ENCODE measurements at places on chromosomes 11 and 22.

DNA sequence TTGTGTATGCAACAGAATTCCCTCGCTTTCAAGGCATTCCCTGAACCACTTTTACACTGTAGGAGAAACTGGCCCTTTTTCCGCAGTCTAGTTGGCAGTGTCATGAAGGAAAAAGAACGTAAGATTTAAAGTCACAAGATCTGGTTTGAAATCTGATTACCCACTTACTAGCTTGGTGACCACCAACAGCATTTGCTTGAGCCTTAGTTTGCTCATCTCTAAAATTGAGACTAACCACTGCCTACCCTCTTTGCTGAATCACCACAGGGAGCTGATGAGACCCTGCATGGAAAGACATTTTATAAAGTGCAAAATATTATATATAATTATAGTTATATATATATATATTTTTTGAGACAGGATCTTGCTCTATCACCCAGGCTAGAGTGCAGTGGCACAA, 39.4 kb downstream of the SYTL2 start:
- no peak for DNase-seq

DNA sequence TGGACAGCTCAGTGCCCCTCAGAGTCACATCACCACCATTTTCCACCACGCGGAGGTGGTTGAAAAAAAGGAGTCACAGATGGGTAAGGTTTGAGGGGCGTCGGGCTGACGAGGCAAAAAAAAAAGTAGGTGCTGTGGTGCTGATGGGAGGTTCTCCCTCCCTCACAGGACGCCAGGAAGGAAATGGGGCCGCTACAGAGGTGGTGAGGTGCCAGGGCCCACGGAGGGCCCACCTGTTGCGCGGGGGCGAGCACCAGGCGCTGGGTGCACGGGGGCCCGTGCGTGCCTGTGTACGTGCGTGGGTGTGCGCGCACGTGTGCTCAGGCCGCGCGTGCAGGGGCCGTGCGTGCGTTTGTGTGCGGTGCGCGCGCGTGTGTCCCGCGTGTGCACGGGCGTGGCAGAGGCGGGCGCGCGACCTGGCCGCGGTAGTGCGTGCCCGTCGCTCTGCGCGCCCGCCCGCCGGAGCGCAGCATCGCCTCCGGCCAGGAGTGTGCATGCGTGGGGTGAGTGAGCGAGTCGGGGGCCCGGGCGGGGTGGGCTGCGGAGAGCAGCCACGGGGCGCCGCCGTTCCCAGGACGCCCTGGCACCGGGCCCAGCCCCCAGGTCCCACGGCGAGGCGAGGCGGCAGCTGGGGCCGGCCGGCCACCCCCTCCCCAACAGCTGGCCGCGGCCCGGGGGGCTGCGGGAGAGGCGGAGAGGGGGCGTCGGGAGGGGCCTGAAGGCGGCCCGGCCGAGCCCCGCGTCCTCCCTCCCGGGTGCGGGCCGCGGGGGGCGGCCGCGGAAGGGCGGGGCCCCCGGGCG, 2.8 kb downstream of the PDGFB start:
- DNase-seq: no peak

- no peak for DNase-seq
Observed at GRCh38 chr22:16651217-16651616, 58.6 kb upstream of the CCT8L2 start.

DNA sequence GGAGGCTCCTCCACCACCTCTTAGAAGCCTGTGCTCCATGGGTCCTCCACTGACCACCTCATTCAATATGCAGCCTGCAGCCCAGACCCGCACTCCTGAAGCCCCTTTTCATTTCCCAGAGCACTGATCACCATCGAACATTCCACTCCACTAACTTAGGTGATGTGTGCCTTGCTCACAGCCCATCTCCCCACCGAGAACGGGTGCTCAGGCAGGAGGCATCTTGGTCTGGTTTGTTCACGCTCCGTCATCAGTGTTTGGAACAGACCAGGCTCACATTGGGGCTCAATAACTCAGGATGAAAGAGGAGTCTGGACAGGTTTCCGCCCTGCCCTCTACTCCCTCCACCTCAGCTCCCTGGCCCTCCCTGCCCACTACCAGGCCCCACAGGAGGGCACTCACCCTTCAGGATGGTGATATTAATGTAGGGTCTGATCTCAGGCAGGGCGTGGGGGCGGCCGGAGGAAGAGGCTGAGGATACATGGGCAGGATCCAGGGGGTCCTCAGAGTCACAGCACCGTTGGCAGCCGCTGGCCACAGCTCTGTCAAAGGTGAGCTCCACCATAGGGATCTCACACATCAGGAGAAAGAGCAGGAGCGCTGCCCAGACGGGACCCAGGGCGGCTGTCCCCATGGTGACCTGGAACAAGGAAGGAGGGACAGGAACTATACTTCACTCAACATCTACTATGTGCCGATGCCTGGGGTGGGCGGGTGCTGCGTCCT, 3.1 kb downstream of the C1QTNF6 start:
- DNase-seq: no peak

- DNase-seq: no peak
Observed at GRCh38 chr11:6817694-6818093, 18.2 kb upstream of the OR6A2 start.

DNA sequence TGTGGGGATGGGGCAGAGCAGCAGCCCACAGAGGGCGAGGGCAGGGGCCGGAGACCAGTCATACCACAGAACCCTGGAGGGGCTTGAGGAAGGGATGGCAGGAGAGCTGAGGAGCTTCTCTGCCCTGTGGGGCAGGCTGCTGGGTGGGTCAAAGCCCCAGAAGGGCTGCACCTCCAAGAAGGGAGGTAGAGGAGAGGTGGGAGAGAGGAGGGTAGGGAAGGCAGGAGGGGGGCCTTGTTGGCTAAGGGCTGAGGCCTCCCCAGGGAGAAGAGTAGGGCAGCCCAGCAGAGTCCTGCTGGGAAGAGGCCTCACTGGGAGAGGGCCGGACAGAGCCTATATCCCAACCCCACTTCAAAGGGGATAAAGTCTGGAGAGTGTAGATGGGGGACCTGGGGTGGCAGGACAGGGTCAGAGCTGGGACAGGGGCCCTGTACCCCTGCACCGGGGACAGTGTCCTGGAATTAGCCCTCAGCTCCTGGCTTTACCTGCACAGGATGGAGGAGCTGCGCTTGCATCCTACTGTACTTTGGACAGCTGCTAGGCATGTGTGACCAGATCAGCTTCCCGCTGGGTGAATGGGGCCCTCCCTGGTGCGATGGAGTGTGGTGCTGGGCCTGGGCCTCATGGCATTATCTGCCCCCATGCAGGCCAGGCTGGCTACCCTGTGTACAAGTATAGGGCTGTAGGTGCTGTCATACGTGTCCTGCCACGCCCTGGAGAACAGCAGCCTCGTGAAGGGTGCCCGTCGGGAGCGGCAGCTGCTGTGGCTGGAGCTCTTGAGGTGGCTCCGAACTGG, 7.3 kb downstream of the DGCR6L start:
- DNase-seq: no peak

- DNase-seq: no peak
Observed at GRCh38 chr22:49199224-49199623, 628.4 kb downstream of the BRD1 start.

DNA sequence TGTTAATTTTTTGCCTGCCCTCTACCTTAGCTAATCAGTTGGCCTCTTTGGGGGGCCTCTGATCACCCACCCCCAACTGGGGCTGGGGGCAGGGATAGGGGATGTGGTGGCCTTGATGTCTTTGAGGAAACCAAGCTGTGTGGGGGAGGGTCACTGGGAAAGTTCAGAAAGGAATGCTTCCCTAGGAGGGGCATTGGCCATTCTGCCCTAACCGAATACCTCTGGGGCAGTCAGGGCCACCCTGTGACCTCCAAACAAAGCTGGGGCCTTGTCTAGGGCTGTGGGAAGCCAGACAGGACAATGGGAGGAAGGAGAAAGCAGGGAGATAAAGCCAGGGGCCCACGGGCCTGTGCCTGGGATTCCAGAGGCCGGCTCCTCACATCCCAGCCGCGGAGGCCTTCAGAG, 97.5 kb downstream of the TSPAN18 start:
- DNase-seq: no peak

DNA sequence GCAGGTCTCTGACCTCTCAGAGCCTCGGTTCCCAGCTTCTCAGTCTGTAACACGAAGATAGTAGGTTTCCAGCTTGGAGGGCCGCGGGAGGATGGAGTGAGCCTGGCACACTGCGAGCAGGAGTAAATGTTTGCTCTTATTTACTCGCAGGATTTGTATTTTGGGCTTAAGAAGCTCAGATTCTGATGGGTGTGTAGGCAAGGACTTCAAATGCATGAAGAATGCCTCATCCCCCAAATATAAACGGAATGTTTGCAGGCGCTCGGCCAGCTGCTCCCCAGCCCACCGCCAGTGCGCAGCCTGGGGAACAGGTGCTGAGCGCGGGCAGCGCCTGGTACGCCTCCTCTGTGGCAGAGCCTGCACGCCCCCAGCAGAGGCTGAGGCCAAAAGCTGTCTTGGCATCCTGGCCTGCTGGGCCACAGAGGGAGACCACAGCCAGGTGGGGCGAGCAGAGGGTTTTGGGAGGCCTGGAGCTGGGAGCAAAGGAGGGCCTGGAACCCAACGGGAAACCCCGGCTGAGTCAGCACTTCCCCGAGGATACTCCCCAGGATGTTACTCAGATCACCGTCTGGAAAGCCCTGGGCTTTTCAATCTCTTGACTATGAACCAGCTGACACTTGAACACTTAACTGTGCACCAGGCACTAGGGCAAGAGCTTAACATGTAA, 9.4 kb downstream of the EHD1 start:
- no peak for DNase-seq

DNA sequence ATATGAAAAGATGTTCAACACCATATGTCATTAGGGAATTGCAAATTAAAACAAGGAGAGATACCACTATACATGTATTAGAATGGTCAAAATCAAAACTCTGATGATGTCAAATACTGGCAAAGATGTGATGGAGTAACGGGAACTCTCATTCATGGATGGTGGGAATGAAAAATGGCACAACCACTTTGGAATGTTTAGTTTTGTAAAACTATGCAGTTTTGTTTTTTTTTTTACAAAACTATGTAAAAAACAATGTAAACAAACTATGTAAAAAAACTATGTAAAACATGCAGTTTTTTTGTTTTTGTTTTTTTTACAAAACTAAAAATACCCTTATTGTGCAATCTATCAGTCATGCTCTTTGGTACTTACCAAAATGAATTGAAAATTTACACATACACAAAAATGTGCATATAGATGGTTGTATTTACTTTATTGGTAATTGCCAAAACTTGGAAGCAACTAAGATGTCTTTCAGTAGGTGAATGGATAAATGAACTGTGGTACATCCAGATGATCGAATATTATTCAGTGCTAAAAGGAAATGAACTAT, 5.0 kb upstream of the USP47 start:
- no peak for DNase-seq

- DNase-seq: no peak
Observed at GRCh38 chr22:44096736-44097135, 72.6 kb downstream of the PARVB start.

DNA sequence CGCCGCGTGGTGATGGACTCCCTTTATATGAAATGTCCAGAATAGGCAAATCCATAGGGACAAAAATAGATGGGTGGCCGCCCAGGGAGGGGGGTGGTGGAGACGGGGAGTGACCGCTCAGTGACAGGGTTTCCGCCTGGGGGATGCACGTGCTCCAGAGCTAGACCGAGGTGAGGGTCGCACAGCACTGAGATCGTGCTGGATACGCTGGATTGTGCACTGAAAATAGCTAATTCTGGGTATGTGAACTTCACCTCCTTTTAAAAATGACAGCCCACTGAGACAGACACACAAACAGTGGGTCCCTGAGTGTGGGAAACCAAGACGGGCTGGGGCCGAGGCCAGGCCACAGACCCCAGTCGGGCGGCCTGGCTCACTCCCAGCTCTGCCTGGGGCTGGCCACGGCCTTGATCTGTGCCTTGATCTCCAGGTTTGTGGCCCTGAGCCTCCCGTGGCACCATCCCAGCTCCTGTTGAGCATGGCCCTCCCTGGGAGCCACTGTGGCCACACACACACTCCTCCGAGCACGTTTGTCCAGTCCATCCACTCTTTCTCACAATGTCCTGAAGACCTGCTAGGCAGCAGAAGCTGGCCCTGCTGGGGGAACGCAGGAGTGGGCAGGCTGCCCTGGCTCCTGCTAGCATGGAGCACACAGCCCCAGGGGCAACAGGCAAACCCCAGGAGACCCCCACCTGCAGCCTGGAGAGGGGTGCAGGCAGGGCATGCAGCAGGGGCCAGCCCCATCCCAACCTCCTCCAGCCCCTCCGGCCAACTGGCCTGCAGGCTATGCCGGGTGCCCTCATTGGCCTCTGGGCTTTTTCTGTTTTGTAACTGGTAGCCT, 41.0 kb upstream of the TH start:
- no peak for DNase-seq

Measured in stimulated activated CD8-positive, alpha-beta memory T cell treated with anti-CD3 and anti-CD28 coated beads, Interleukin-7, amount 100 ng/mL, for 1 hour (primary cell).